ENCODE measurements at places on chromosomes 16 and 17.
A peak's percentile ranks its signal among the peaks of the same experiment; 100 is the strongest.

DNA sequence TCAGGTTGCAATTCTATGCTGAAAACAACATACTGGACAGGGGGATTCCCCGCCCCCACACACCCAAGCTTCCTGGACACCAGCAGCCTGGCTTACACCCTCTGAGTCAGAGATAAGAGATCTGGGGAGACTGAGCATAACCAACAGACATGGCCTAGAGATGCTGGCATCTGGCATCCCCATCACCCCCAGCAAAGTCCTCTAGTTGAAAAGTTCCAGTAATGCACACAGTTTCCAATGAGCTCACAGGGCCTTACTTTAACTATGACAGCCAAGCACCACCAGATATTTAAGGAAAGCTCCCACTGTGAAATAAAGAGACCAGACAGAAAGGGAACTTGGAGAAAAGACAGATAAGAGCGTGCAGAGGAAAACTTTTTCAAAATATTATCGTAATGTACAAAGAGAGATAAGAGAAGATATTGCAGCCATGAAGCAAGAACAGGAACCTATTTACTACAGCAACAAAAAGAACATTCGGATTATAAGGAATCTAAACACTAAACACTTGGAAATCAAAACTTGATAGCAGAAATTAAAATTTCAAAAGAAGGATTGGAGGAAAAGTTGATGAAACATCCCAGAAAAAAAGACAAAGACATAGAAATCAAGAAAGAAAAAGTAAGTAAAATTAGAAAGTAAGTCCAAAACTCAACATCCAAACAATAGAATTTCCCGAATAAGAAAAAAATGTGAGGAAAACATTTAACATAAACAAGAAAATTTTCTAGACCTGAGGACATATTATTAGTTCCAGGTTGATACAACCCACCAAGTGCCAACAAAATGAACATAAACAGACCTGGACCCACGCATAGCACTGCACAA is 17.2 kb upstream of the ALOX15 start:
- DNase-seq = no peak

DNA sequence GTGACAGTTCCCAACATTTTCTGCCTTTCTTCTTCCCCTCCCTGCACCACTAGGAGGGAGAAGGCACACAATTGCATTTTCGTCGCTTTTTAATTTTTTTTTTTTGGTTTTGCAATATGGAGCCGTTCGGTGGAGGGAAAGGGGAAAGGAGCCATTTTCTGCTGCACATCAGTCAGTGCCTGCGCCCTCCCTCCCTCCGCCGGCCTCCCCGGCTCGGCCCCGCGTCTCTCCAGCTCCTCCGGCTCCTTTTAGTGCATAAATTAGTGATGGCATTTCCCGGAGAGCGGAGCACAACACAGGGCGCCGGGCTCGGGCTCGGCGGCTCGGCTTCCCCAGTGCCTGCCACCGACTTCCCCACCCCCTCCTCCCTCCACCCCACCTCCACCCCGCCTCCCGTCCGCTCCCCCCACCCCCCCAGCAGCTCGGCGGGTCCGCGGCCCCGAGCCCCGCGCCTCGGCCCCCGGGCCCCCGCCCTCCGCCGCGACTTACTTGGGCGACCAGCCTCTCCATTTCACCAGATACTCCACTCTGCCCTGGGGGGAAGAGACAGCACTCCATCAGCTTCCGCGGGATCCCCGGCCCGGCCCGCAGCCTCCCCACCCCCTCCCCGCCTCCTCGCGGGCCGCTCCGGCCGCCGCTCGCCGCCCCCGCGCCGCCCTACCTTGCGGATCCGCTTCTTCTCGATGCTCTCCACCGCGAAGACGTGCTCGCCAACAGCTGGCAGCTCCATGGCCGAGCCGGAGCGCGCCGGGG is 542 bp downstream of the CBX4 start:
- DNase-seq = peak; percentile 68

- peak; percentile 32 for DNase-seq
Measured at GRCh38 chr17:33038740-33039139, 47.1 kb downstream of the SPACA3 start.

DNA sequence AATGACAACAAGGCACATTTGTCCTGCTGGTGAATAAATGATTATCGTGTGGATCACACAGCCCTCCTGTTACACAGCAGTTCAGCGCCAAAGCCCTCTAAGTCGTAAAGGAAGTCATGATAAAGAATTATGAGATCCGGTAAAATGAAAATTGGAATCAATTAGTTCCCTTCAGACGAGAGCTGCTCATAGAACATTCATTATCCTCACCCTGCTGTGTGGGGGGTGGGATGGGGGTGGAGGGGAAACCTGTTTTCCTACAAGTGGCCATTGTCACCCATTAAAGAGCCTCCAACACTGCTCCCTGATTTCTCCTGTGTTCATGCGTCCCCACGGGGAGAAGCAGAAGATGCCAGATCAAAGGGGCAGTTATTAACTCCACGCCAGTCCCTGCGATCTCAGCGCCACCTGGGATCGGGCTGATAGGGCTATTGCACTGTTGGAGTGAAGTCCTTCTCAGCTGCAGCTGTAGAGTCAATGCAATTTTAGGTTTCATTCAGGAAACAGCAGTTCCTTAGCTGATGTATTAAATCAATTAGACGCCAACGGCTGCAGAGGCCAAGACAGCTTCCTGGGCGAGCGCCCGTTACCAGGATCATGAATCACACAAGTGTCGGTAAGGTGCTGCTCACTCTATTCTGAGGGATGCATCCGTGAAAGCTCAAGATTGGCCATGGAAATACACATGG is 19.2 kb upstream of the CACNG4 start:
- peak; percentile 58 for DNase-seq

GRCh38 chr16:74842413-74842812 is 67.8 kb upstream of the FA2H start:
- no peak for DNase-seq

- DNase-seq = no peak
Measured at GRCh38 chr16:71440669-71441347, 1.0 kb downstream of the TLE7 start.

GRCh38 chr17:9868552-9868951 is 36.5 kb downstream of the RCVRN start:
- DNase-seq = no peak

GRCh38 chr16:78761427-78761826 is 662.0 kb downstream of the WWOX start:
- no peak for DNase-seq

DNA sequence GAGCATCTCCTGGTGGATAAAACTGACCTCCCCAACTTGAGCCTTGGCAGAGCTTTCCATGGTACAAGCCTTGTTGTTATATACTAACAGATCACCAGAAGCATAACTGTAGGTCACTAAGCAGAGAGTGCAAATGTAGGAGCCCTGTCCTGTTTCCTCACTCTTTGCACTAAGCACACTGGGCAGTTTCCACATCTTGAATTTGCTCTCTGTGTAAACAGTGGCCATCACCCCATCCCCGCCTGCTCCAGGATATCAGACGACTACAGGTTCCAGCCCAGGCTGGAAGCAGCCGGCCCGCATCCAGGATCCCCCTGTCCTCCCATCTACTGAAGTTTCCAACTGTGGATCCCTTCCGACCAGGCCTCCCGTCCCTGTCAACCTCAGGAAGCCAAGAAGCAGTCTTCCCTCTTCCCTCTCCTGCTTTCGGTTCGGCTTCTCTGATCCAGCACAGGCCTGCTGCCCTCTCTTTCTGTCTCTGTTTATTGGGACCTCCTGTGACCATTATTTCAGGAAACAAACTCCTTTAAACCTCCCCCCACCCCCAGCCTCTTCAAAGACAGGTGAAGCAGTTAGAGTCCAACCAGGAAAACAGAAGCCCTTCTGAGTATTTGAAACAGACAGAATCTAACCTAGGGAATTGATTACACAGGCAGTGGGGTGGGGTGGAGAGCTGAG is 22.6 kb upstream of the CACNG4 start:
- no peak for DNase-seq

GRCh38 chr16:19883296-19883965 is 1.2 kb downstream of the GPRC5B start:
- DNase-seq = no peak

GRCh38 chr16:80606221-80606766 is 65.5 kb downstream of the DYNLRB2 start:
- no peak for DNase-seq

DNA sequence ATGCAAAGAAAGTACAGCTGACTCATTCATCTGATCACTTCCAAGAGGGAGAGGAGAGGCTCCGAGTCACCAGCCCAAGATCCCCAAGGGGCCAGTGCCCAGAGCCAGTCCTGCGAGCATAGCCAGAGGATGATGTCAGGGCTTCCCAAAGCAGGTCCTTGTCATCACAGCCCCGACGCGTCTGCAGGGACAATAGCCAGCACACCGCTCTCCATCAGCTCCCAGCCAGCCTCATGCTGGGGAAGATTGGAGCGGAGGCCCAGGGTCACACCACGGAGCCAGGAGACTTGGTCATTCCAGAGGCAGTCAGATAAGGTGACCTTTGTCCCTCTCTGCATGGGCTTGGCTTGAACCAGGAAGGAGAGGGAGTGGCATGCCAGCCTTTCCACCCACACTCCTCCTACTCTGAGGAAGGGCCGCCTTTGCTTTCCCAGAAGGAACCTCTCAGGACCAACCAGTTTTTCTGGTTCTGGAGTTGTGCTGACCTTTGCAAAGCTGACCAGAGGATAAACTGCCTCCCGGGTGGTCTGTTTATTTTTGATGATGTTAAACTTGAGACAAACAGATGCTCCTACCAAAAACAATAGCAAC is 58.3 kb upstream of the ARHGAP44 start:
- DNase-seq = peak; percentile 19

DNA sequence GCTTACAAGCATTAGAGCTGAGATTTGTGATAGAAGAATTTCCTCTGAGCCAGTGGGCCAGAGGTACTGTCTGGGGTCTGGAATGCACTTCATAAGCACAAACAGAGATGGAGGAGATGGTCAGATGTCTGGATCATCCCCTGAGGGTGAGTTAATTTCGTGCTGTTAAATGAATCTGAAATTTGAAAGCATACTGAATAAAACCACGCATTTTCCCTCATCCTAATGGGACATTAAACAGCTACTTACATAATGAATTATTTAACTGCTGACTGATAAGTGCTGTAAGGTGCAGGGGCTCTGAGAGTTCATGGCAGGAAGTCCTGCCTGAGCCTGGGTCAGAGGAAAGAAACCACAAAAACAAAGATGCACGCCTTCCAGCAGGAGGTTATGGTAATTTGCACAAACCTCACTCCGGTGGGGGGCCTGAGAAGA is 136.3 kb upstream of the XYLT1 start:
- DNase-seq = no peak

DNA sequence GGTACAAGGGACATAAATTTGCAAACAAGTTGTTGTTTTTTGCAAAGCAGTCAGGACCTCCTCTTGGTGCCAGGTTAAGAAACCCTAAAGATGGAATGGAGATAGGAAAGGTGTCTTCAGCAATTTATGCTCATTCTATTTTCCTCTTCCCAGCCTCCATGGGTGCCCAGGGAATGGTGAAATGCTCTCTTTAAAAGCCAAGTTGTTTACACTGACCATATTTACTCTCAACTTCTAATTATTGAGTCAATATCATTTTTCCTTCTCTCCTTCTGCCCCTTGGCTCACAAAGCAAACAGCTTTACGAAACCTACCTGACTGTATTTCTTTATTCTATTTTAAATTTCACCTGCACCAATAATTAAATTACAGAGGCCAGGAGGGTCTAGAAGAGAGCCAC is 138.5 kb upstream of the IRX3 start:
- DNase-seq = no peak

DNA sequence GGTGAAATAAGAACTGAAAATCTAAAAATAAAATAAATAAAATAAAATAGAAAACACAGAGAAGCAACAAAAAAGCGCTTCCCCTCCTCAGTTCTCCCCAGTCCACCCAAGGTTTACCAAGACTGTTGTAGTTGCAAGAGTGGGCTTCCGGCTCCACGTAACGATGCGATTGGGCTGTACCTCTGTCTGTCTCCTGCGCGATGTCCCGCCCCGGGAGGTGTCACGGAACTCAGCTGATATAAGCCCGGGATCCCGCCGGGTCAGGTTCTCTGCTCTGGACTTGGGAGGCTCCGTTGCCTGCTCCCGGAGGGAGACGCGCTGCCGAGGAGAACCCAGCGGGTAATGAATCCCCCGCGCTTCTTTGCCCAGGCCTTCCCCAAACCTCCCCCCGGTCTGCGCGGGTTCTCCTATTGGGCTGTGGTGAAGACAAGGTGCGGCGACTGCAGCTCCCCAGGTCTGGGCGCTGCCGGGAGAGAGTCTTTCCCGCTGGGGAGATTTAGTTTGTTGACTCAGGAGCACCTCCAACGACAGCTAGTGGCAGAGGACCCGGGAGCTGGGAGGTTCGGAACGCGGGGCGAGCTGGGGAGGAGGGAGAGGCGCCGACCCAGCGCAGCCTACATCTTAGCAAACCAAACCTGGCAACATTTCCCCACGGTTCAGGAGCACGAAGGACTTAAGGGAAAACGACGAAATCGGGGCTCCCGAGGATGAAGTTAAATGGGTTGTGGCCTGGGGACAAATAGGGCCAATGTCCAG is at the start of gene SLFN5:
TSS of gene SLFN5 (plus strand) at position 268 of the 756 bp plus-strand sequence. CDS start 15,619 bp downstream, outside the sequence.
- peak; percentile 93 for DNase-seq

DNA sequence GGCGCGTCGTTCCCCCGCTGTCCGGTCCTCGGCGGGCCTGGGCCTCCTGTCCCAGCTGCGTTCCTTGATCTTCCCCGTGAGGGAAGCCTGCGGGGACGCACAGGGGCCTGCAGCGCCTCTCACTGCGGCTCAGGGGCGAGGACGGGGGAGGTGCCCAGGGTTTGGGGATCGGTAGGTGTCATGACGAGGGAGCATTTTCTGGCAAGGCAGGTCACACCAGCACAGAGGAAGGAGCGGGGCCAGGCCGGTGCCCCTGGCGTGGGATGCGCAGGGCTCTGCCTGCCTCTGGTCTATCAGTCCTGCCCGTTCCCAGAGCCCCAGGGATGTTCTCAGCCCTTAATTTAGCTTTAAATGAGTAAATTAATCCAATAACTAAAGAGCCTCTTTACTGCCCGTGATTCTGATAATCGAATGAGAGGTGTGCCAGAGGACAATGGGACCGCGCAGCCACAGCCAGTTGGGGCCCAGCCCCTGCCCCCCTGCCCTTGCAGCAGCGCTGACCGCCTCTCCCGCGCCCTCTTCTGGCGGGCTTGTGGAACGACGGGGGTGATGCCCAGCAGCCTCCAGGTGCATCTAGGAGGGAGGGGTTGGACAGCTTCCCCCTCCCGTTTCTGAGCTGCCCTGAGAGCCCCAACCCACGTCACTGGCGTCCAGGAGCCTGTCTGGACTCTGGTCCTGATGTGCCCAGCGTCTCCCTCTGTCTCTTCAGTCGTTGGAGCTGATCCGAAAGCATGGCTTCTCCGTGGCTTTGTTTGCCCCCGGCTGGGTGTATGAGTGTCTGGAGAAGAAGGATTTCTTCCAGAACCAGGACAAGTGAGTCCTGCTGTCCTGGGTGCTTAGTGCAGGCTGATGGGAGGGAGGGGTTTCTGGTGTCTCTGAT is 7.9 kb downstream of the ENGASE start:
- peak; percentile 83 for DNase-seq

DNA sequence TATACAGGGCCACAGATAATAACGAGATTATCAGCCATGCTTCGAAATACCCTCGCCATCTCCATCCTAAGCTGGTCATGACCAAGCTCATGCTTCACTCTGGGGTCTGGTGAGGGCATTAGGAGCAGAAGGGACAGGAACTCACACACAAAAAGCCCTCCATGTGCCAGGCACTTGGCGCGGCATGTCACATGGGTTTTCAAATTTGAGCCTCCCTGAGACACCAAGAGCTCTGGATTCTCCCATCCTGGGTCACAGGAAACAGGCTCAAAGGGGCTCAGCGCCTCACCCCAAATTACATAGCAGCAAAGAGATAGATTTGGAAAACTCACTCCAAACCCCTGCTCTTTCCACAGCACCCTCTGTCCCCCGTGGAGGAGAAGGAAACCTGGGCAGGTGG is 239.5 kb downstream of the GSG1L start:
- no peak for DNase-seq

- peak; percentile 2 for DNase-seq
Measured at GRCh38 chr16:35751191-35751941, 2292.0 kb downstream of the TP53TG3F start.
